ENCODE measurements at places on chromosomes 11 and 22. TPM values are rescaled to one million over a fixed set of nuclear protein-coding genes. Genes with fewer than 3 reads are reported as not detected.

The OR10D3 gene
- total RNA-seq: not detected

The DDB1 gene
- 214 TPM for total RNA-seq

The TSPAN18 gene
- 8.7 TPM for total RNA-seq

The CYB561A3 gene
- 55.6 TPM for total RNA-seq

The TMEM191C gene
- 2.4 TPM for total RNA-seq

The DAGLA gene
- total RNA-seq: 0.05 TPM

The SHANK3 gene
- not detected for total RNA-seq

The PAX6 gene
- not detected for total RNA-seq

The KCNJ5 gene
- total RNA-seq: not detected

- no peak for DNase-seq
These were observed 214.6 kb downstream of the NTM start for GRCh38 chr11:131584785-131585592.

DNA sequence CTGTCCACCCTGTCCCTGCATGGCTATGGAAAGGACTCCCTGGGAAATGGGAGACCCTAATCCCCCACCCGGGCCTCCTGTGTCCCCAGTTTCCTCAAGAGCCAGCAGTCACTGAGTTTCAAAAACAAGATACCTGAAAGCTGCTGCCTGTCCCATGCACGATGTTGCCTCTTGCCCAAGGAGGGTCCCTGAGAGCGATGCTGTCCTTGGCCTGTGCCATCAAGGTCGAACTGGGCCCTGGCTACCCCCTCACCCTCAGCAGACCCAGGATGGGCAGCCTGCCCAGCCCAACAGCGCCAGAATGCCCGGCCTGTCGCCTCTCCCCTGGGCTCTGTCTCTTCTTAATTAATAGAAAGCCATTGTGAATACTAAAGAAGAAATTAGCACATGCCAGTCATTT lies 104.5 kb upstream of the LMO1 start:
- DNase-seq: no peak

- DNase-seq: peak; percentile 87
These were observed at the start of gene GRK3 for GRCh38 chr22:25564320-25564978. GRK3 (plus strand) TSS chr22:25564675; CDS start chr22:25565041, 366 bp downstream.

- DNase-seq: no peak
These were observed 72.0 kb downstream of the ARHGAP42 start for GRCh38 chr11:100759106-100759505.

DNA sequence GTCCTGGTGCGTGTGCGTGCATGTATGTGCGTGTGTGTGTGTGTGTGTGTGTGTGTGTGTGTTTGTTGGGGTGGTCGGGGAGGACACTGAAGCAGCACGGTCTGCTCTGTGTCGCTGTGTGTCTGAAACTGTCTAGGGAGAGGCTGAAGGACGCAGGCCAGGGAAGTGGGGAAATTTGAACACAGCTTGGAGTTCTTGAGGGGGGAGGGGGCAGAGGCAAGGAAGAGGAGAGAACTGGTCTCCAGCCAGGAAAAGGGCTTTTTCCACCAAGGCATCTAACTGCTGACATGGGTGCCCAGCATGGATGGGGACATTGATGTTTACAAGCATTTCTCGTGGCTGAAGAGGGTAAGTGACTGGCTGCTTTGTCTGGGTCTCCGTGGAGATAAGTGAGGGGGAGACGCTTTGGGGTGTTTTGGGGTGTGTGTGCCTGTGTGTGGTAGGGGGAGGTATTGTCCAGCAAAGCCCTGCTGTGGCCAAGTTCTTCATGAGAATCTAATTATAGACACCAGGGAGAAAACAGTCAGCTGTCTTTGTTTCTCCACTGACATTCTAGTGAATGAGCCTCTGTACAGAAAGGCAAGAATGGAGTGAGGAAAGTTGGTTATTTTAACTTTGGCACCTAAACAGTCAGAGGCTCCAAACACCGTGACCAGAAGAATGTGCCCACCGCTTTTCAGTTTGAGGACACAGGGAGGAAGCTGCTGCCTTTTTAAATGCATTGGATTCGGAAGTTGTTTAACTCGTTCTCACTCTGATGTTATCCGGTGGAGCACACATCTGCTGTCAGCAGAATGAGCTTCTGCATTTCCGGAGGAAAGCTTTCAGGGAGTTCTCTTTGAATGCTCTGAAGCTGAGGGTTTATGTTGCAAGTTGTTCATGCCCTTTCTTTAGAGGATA lies 63.7 kb downstream of the PPFIBP2 start:
- DNase-seq: peak; percentile 40

DNA sequence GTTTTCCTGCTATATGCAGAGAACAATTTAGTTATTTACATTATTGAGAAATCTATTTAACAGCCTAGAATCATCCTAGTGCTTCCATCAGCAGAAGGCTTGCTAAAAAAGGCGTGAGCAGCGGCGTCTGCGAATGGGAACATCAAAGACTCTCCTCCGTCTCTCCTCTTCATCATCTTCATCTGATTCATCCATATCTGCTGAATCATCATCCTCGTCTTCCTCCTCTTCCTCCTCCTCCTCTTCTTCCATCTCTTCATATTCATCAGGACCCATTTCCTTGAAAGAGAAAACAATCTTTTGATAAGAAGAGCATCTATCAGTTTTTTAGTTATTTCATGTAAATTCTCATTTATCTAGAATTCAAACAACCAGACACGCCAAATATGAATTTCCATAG lies 5.6 kb upstream of the CD59 start:
- no peak for DNase-seq

GRCh38 chr11:65210361-65210731 lies 28.6 kb downstream of the CAPN1 start:
- no peak for DNase-seq

GRCh38 chr11:57842873-57843272 lies 81.3 kb downstream of the CTNND1 start:
- no peak for DNase-seq

- no peak for DNase-seq
These were observed 110.4 kb upstream of the CSNK2A3 start for GRCh38 chr11:11463405-11463804.

GRCh38 chr11:111601979-111602864 lies at the start of gene SIK2:
SIK2 (plus strand) TSS chr11:111602449; CDS start chr11:111602564, 115 bp downstream.
- peak; percentile 94 for DNase-seq

DNA sequence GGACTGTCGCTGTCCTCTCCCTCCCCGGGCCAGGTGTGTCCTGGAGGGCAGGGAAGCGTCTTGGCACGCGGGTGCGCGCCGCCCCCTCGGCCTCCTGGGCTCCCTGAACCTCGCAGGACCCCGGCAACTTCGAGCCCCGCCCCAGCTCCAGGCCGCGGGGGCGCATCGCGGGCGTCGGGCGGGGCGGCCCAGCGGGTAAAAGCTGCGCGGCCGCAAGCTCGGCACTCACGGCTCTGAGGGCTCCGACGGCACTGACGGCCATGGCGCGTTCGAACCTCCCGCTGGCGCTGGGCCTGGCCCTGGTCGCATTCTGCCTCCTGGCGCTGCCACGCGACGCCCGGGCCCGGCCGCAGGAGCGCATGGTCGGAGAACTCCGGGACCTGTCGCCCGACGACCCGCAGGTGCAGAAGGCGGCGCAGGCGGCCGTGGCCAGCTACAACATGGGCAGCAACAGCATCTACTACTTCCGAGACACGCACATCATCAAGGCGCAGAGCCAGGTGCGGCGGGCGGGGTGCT lies at the start of gene CST6:
Gene CST6 (plus strand): TSS at position 224 of the 519 bp plus-strand sequence. CDS start 37 bp downstream, at position 261.
- no peak for DNase-seq

DNA sequence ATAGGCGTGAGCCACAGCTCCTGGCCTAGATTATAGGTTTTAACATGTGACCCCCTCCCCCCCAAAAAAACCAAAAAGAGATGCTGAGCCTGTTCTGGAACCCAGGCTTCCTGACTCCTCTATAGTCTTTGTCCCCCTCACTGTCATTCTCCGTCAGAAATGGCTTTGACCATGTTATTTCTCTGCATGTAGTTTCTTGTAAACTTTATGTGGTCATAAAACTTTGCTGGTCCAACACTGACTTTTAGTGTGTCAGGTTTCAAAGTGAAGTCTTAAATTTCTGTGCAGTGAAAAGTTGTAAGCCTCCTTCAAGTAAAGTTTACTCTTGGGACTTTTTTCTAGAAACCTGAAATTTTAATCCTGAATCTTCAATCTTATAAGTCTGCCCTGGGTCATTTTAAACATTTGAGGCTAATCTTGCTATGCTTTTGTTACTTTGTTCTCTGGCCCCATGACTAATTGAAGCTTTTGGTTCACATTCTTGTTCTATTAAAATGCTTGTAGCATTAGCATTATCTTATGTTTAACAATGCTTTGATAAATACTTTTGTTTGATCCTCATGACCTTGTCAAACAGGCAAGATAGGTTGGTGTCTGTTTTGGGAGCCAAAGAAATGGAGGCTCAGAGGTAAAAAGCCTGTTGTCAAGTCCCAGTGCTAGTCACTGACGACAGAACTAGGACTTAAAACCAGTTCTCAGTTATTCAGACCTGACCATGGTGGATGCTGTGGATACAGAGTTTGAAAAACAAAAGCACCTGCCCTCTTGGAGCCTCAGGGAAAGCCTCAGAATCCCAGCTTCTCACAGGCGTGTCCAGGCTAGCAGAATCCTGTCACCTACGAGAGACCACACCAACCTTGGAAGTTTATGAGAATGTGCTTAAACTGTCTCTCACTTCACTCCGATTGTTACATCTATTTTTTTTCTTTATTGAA lies 87.7 kb upstream of the HORMAD2 start:
- no peak for DNase-seq

DNA sequence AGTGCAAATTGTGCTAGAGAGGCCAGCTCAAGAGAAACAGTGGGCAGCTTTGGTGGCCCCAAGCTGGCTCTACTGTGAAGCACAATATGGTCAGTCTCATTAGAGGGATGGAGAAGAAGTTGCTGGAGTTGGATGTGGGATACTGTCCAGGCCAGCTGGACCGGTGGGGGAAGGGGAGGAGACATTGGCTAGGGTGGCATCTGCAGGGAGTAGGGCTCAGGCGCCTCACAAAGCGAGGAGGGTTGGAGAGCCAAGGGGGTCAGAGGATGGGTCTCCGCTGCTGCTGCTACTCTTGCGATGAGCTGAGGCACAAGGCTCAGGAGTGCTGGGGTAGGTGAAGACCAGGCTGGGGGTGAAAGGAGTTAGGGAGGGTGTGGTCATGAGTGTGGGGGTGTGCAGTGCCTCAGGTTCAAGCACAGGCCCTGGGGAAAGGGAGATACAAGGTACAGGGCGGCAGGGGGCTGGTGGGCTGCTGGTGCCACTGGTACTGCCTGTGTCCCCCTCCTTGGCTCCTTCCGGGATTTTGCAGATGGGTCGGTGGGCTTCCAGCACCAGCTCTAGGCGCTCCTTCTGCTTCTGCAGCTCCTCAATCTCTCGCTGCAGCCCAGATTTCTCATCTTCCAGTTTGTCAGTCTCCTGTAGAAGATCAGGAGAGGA lies 2.3 kb downstream of the CCDC85B start:
- DNase-seq: no peak

- no peak for DNase-seq
These were observed 1385.0 kb downstream of the TBC1D22A start for GRCh38 chr22:48147404-48147803.

DNA sequence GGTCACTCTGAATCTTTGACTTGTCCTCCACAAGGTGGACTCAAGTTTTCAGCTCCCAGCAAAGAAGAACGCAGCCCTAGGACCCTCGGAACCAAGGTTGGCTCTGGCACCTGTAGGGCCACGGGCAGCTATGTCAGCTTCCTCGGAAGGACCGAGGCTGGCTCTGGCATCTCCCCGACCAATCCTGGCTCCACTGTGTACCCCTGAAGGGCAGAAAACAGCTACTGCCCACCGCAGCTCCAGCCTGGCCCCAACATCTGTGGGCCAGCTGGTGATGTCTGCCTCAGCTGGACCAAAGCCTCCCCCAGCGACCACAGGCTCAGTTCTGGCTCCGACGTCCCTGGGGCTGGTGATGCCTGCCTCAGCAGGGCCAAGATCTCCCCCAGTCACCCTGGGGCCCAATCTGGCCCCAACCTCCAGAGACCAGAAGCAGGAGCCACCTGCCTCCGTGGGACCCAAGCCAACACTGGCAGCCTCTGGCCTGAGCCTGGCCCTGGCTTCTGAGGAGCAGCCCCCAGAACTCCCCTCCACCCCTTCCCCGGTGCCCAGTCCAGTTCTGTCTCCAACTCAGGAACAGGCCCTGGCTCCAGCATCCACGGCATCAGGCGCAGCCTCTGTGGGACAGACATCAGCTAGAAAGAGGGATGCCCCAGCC lies 2.2 kb downstream of the INPP5J start:
- DNase-seq: no peak

GRCh38 chr22:43185860-43186261 lies 1.1 kb downstream of the TTLL12 start:
- no peak for DNase-seq

DNA sequence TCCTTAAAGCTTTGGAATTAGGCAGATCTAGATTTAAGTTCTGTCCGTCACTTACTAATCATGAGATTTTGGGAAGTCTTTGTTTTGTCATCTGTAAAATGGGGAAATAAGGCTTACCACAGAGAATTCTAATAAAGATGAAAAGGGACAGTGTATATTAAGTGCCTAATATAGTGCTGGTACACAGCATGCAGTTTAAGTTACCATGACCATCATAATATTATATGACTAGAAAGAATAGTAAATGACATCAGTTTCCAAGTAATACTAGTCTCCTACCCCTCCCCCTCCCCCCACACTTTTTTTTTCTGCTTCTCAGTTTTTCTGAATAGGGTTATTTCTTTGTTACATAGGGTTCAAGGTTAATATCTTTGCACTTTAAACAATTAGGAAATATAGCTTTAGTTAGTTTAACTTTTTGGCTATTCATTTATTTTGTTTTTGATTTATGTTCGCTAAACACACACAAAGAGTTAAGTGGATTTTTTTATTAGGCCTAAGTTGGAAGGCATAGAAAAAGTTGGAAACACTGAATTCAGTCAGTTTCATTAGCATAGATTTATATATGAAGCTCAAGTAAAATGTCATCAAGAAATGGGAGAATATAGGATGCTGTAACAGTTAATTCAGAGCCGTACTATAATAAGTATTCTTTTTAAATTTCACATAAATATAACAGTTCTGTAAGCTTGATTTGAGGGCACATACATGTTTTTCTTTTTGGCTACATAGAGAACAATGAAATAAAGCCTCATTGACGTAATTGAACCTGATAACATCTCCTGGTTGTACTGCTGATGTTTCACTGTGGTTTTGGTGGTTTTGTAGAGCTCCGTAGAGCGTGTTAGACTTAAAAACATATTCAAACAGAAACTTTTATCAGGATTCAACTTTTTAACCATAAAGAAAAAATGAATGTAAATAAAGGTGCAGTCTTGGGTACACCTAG lies 121.2 kb downstream of the PDE3B start:
- peak; percentile 77 for DNase-seq

DNA sequence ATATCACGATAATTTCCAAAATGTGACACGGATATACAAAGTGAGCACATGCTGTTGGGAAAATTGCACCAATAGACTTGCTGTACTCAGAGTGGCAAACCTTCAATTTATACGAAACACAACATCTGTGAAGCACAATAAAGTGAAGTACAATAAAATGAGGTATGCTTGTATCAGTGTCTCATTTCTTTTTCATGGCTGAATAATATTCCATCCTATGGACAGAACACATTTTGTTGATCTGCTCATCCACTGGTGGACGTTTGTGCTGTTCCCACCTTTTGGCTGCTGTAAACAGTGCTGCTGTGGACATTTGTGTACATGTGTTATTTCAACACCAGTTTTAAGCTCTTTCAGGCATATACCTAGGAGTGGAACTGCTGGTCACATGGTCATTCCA lies 78.7 kb upstream of the CCND1 start:
- DNase-seq: no peak

- DNase-seq: peak; percentile 62
These were observed 728 bp downstream of the TBC1D22A start for GRCh38 chr22:46763051-46763705.

Data from activated CD8-positive, alpha-beta T cell treated with anti-CD3 and anti-CD28 coated beads, Interleukin-2, amount 10 ng/mL, durations not matched to agents 7 days and 5 days (primary cell).